Esophagus squamous epithelium (tissue), 5 donors: ENCODE measurements at places on chromosomes 16 and 17.

GRCh38 chr17:48671697-48672171 is 45.6 kb upstream of the HOXB9 start:
- no peak for DNase-seq

DNA sequence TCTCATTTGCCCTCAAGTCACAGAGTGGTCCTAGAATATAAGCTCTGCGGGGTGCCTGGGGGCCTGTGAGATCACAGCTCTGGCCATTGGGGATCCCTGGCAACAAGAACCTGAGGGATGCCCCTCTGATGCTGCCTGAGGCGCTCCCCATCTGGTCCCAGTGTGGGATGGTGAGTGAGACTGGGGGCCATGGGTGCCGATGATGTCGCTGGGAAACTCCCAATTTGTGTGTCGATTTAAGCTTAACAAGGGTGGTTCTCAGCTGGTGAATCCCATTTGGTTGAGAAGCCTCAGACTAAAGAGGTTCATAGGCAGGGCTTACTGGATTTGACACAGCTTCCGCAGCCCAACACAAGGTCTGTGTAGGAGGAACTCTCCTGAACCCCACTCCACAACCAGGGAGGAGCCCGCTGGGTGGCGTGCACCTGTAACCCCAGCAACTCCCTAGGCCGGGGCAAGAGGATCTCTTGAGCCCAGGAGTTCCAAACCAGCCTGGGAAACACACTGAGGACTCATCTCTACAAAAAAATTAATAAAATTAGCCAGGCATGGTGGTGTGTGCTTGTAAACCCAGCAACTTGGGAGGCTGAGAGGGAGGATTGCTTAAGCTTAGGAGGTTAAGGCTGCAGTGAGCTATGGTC is 63.7 kb upstream of the SIAH1 start:
- no peak for DNase-seq

- DNase-seq: no peak
Measured at GRCh38 chr16:2915196-2915929, 3.6 kb downstream of the FLYWCH1 start.

DNA sequence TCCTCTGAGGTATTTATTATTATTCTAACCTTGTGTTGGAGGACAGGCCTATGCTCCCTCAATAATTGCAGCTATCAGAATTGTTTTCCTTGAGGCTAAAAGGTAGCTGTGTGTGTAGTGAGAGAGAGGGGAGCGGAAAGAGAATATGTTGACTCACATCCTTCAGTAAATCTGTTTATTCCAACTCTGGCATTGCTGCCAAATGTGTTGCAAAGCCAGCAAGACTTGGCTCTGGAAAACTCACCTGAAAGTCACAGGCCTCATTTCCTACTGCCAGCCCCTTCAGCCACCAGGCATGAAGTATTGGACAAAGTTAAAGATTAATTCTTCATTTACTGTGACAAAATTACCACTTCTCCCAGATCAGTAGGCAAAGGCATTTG is 9.6 kb downstream of the CA10 start:
- DNase-seq: no peak

GRCh38 chr16:71520550-71520949 is 5.7 kb upstream of the CHST4 start:
- DNase-seq: no peak

GRCh38 chr16:48197294-48197693 is 41.5 kb upstream of the ABCC12 start:
- DNase-seq: no peak

GRCh38 chr16:70635336-70636016 is 10.9 kb upstream of the IL34 start:
- no peak for DNase-seq

- no peak for DNase-seq
Measured at GRCh38 chr16:69837380-69837779, 75.2 kb downstream of the WWP2 start.

- no peak for DNase-seq
Measured at GRCh38 chr17:58517378-58517927, 3.0 kb upstream of the MTMR4 start.

- no peak for DNase-seq
Measured at GRCh38 chr17:28468781-28469180, 4.7 kb upstream of the SLC13A2 start.

- DNase-seq: no peak
Measured at GRCh38 chr17:75090871-75091854, 3.4 kb downstream of the SLC16A5 start.

DNA sequence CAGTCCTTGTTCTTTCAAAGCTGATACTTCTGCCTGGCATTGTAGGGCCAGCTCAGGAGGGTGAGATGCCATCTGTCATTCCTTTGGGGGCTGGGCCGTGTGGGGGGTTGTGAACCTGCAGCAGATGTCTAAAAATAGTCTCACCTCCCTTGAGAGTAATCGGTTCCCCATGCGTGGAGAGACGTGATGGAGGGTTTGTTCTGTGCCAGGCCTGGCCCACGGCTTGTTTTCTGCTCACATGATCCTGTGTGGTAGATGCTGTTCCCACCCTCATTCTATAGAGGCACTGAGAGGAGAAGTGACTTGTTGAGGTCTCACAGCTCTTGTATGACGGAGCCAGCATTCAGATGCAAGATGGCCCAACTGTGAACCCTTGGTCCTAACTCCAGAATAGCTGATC is 4.6 kb downstream of the IRF8 start:
- no peak for DNase-seq

GRCh38 chr17:43890240-43890639 is 17.1 kb downstream of the MPP2 start:
- no peak for DNase-seq

DNA sequence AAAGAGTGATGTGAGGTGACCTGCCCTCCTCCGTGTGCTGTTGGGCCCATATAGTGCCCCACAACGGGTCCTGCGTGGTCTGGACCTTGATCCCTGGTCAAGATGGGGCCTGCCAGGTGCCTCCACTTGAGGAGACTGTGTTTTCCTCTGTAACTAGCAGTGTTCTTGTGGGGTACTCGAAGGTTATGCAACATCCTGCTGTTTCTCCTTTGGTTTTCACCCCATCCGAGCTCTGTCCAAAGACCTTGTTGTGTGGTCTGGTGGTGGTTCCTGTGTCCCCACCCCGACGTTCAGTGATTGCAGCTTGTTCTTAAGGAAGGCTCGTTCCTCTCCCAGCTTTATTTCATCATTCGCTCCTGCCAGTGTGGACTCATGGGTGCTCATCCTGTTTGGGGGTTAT is 38.7 kb upstream of the ZNF750 start:
- no peak for DNase-seq

GRCh38 chr17:79874329-79874981 is 35.2 kb upstream of the CBX4 start:
- no peak for DNase-seq

DNA sequence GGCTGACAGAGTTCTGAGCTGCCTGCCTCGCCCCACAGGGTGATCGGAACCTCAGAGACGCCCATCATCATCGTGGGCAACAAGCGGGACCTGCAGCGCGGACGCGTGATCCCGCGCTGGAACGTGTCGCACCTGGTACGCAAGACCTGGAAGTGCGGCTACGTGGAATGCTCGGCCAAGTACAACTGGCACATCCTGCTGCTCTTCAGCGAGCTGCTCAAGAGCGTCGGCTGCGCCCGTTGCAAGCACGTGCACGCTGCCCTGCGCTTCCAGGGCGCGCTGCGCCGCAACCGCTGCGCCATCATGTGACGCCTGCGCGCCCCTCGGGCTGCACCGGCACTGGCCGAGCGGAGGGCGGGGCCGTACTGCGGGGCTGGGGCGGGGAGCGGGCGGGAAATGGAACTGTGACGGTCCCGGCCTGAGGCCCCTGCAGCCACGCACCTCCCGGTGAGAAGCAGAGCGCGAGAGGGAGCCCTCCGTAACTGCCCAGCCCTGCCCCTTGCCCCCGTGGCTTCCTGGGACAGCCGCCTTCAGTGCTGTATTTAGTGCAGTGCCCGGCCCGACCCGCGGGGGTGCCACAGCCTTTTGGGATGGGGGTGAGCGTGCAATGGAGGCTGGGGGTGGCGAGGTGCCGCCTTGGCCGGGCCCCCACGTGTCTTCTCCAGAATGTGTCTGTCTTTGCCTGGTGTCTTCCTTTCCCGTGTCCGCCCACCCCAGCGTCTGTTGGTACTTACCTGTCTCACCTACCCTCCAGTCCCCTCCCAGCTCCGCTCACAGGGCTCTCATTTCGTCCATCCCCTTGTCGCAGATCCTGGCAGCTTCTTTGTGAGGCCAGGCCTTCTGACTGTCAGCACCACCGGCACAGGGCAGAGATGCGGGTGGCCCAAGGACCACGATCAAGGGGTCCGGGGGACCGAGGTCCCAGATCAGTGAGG is 9.8 kb downstream of the RASL10B start:
- DNase-seq: no peak

GRCh38 chr16:86713021-86713631 is 134.8 kb downstream of the FOXL1 start:
- DNase-seq: no peak

DNA sequence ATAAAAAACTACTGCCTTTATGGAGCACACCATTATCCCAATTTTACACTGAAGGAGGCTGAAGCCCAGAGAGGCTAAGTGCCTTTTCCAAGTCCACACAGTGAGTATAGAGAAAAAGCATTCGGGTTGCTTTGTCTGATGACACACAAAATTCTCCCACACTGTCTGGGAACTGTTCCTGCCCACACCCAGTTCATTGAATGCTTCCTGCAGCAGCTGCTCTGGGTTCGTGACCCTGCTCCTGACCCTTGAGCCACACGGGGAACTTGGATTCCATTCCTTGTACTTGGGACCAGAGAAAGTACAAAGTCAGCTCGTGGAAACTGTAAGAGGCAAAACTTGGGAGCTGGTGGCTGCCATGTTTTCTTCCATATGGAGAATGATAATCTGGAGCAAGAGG is 57.9 kb downstream of the AKAP1 start:
- DNase-seq: no peak

- DNase-seq: no peak
Measured at GRCh38 chr17:7886227-7887037, 2.2 kb upstream of the CHD3 start.

DNA sequence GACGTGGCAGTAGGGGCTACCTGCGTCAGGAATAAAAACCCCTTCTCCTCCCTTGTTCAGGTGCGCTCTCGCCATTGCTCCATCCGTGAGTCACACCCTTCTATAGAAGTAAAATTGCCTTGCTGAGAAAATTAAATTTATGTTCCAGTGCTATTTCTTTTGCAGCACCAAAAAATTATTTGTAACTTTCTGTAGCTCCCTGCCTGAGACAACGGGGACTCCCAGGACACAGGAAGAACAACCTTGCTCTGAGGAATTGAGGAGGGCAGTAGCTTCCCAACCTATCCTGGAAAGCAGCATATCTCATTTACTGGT is 85.4 kb downstream of the EMP2 start:
- DNase-seq: no peak

DNA sequence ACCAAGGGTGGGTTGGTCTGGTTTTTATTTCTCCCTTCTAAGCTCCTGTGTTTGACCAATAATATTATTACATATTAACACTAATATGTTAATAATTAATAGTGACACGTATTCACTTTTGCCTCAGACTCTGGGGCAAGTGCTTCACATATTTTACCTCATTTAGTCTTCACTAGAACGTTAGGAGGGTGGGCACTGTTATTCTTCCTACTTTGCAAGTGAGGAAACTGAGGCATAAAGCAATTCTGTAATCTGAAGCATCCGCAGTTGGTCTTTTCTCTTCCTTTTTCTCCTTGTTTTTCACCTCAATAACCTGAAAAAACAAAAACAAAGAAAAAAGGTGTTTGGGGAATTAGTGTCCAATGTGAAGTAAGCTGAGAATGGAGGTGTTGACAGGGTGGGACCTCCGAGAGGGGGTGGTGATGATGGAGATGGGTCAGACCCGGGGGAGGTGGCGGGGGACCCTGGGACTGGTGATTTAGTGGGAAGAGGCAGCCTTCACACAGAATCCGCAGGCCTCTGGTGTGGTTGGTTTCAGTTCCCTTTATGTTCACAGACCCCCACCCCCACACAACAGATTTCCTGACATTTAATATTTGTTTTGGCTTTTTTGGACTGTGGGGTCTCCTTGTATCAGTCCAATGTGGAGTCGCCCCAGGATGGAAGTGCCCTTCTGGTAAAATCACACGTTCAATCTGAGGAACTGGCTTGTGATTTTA is 3.7 kb downstream of the CDH1 start:
- DNase-seq: no peak

DNA sequence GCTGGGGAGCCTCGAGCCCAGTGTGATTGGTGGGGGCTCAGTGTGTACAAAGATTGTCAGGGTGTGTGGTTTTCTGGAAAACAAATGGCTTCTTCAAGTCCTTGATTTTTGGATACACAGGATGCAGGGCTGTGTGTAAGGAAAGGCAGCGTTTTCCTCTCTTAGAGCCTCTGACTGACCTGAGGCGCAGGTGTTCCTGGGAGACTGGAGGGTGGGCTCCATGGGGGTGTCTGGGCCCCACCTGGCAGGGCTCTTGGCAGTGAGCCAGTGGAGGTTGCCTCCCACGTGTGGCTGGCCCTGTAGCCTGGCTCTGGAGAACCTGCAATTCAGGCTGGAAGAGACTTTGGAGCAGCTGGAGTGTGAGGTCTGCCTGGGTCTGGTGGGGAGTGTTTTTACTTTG is 5.0 kb downstream of the FOXK2 start:
- no peak for DNase-seq

- DNase-seq: no peak
Measured at GRCh38 chr16:88815901-88816589, 4.3 kb upstream of the APRT start.

DNA sequence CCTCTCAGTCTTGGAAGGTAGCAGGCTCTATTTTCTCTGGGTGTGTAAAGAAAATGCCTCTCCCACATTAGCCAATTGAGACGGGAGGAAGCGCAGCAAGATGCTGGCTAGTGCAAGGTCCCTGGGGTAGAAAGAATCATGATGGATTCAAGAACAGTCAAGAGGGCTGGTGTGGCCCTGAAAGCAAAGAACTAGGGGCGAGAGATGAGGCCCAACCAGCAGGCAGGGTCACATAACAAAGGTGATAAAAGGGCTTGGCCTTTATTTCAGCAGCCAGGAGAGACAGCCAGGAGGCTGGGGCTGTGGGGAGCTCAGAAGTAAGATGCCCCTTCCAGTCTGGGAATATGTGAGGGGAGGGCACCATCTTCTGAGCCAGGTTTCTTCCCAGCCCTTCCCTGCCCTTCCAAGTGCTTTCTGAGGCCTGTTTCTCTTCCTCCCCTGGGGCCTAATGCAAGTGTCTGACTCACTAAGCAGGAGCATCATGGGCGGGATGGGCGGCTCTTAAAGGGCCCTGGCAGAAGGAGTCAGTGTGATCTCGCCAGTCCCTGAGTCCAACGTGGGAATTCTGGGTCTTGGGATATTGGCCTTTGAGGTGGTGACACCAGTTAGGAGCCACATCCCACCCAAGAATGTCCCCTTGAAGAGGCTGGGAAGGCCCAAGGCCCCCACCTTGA is 3.9 kb upstream of the NLRC5 start:
- DNase-seq: no peak
